Stimulated activated CD4-positive, alpha-beta T cell treated with anti-CD3 and anti-CD28 coated beads, TNF-alpha, amount 100 ng/mL, for 1 hour (primary cell): ENCODE measurements at places on chromosomes 6 and 20.

- no peak for DNase-seq
These were observed 169.5 kb upstream of the CENPW start for GRCh38 chr6:126170433-126170832.

DNA sequence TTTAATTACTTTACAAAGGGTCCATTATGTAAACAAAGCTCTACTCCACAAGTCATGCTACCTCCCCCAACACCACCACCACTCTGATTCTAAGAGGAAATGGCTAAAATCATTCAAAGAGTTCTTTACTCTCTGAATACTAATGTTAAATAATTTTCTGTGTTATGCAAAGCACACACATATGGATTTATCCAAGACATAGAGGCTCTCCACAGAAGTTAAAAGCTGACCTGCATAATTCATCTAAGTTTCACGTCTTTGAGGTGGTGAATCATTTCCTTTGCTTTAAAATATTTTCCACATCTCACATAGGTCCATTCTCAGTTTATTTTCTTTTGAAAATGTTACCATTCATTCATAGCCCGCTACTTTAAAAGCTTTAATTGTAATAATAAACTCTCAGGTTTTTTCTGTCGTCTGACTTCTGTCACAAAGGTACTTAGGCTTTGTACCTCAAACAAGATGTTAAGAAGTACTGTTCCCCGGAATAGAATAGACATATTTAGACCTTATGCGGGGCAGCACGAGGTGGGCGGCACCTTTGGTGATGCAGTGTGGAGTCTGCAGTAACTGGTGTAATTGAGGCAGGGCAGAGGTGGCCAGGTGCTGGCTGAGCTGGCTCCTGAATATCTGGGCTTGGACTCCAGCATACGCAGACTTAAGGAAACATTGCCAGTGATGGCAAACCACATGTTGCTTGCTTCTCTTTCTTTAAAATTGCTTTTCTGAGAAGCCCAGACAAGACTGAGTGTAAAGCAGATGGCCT lies 55.8 kb downstream of the KIF6 start:
- no peak for DNase-seq

DNA sequence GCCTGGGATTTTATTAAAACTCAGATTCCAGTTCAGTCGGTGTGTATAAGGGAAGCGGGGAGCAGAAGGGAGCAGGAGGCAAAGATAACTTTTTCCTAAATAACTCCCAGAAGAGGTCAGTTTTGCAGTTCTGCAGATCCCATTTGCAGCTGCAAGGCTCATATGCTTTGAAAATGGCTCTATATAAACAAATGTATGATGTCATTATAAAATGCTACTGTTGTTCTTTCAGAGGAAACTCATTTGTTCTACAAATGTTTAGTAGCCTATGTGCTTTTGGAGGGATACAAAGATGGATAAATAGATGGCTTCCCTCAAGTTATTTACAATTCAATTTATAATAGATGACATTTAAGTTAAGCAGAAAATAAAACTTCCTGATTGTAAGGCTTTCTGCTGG lies 29.2 kb upstream of the DSP start:
- no peak for DNase-seq

GRCh38 chr6:135002974-135003703 lies 51.5 kb downstream of the HBS1L start:
- DNase-seq: no peak

DNA sequence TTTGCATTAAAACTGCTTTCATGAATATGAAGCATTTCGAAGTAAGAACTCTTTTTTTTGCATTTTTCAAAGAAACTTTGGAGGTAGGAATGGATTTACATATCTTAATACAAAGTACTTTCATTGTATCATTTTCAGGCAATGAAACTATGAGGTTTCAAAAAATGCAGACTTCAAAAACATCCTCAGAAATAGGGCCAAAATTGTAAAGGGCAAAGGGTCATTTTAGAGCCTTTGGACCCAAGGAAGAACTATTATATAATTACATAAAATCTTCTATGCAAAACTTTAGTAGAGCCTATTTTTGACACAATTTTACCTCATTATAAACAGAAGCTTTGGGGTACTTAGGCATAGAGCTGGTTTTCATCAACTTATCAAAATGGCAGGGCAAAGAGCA lies 4.9 kb downstream of the PRKN start:
- DNase-seq: no peak

GRCh38 chr20:14992153-14992552 lies 654.7 kb upstream of the FLRT3 start:
- DNase-seq: no peak

- no peak for DNase-seq
These were observed 8.3 kb upstream of the CEP85L start for GRCh38 chr6:118659513-118660217.

DNA sequence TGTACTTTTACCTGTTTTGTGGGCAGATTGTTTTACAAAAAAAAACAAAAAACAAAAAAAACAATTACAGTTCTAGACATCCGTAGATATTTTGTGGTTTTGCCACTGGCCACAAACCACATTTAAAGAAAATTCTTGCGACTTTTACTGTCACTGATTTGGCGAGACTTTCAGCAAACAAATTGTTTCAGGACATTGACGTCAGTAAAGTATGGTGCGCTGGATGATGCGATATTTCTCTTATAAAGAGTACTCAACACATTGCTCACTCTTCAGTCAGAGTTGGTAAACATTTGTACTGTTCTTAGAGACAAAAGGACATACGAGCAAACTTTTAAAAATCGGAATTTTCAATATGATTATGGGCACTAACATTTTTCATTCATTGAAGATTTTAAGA lies 229.8 kb downstream of the HAO1 start:
- DNase-seq: no peak

DNA sequence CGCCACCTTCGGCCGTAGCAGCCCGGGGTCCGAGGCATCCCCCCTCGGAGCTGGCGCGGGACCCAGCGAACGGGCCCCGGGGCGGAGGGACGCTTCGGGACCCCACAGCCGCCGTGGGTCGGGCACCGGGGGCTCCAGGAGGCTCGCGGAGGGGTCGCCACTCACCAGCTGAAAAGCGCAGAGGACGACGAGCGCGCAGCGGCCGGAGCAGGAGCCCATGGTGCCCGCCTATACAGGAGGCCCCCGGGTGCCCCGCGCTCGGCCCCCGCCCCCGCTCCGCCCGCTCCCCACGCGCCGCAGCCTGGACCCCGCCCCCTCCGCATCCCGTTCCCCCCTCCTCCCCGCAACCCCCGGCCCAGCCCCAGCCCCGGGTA lies at the start of gene NKAIN4:
Gene NKAIN4, minus strand, starts transcription at position 232 of the 374 bp plus-strand sequence. Its CDS starts 13 bp downstream, at position 219.
- DNase-seq: no peak

GRCh38 chr6:20440296-20440695 lies 38.6 kb downstream of the E2F3 start:
- no peak for DNase-seq

- DNase-seq: no peak
These were observed 82.2 kb downstream of the COL19A1 start for GRCh38 chr6:69948479-69949114.

GRCh38 chr6:55778705-55779104 lies 96.7 kb downstream of the BMP5 start:
- DNase-seq: no peak

DNA sequence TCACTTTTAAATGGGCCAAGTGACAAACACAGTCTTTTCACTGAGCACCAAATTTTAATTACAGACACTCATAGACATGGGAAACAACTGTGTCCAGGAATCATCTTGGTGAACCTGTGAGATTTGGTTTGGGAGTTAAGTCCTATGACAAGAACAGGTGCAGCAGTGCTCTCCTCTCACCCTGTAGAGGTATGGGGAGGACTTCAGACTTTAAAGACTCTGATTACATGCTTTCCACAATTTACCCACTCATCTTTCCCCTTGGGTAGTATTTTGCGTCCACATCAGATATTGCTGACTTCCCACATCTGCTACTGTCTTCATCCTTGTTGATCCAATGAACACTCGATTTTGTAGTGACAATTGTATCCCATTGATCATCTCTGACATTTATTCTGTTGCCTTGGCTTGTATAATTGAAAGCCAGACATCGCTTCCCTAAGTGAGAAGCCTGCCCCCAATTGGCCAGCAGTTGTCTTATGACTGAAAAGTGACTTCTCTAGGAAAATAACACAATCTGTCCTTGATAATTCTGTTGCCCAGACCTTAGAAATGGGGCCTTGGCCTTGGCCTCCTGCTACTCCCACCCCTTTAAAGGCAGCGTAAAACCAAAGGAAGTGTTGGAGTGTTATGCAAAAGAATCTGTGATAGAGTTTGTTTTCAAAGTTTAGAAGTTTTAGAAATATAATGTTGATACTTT lies 40.0 kb downstream of the TXLNB start:
- no peak for DNase-seq

- DNase-seq: no peak
These were observed 10.5 kb upstream of the EPB41L2 start for GRCh38 chr6:131073577-131073976.
